ENCODE measurements at places on chromosomes 3 and 15. TPM values are rescaled to one million over a fixed set of nuclear protein-coding genes. Genes with fewer than 3 reads are reported as not detected.

GRCh38 chr3:155423526-155424322 is 130.2 kb upstream of the STRIT1 start:
- H3K27me3 ChIP-seq, result no peaks in the 10 kb centered on the region
- peak overlapping the region; percentile 22 for H3K4me3 ChIP-seq
- no peaks in the 10 kb centered on the region for H3K36me3 ChIP-seq
- peak; percentile 47 for DNase-seq
- peaks cover 7% of the 10 kb centered on the region for H3K4me1 ChIP-seq
- peak overlapping the region; percentile 54 for H3K27ac ChIP-seq

GRCh38 chr15:38367476-38367875 is 86.5 kb upstream of the FAM98B start:
- H3K4me1 ChIP-seq, result no peaks in the 10 kb centered on the region
- H3K36me3 ChIP-seq, result no peaks in the 10 kb centered on the region
- DNase-seq, result no peak
- H3K27me3 ChIP-seq, result no peaks in the 10 kb centered on the region
- H3K4me3 ChIP-seq, result no peak overlapping the region

Gene UBE2E2
- 96.3 TPM for total RNA-seq

Gene UBA5
- total RNA-seq, result 46.4 TPM

Gene MFSD1
- total RNA-seq, result 18.0 TPM

GRCh38 chr15:74362482-74362881 is 5.0 kb downstream of the CYP11A1 start:
- DNase-seq, result no peak
- no peak overlapping the region for H3K27ac ChIP-seq
- H3K4me1 ChIP-seq, result no peaks in the 10 kb centered on the region

Gene TMEM44
- total RNA-seq, result 8.0 TPM

DNA sequence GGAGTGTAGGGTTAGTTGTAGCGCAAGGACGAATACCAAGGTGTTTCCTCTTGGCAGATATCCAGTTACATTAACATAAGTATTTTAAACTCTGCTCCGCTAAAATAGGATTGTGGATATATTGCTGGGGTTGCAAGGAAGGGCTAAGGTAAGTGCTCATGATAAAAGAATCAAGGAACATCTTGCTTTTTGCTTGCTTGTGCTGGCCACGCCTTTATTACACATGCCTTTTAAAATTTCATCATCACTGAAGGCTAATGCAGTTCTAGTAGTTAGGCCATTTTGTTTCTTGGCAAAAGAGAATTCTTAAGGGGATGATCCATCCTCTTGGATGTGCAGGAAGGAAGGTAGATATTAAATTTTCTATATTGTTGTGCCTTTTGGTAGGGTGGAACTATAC is 415.6 kb upstream of the TPM1 start:
- H3K27ac ChIP-seq, result no peak overlapping the region
- no peak overlapping the region for H3K4me3 ChIP-seq
- H3K36me3 ChIP-seq, result no peaks in the 10 kb centered on the region
- no peaks in the 10 kb centered on the region for H3K4me1 ChIP-seq
- H3K27me3 ChIP-seq, result no peaks in the 10 kb centered on the region

- H3K27me3 ChIP-seq, result no peaks in the 10 kb centered on the region
- H3K4me1 ChIP-seq, result peaks cover 8% of the 10 kb centered on the region
- H3K27ac ChIP-seq, result no peak overlapping the region
Observed at GRCh38 chr15:62250186-62250585, 85.1 kb upstream of the C2CD4B start.

GRCh38 chr3:137295336-137295735 is 337.6 kb downstream of the IL20RB start:
- no peak for DNase-seq
- no peaks in the 10 kb centered on the region for H3K36me3 ChIP-seq
- H3K27me3 ChIP-seq, result no peaks in the 10 kb centered on the region
- no peak overlapping the region for H3K4me3 ChIP-seq

DNA sequence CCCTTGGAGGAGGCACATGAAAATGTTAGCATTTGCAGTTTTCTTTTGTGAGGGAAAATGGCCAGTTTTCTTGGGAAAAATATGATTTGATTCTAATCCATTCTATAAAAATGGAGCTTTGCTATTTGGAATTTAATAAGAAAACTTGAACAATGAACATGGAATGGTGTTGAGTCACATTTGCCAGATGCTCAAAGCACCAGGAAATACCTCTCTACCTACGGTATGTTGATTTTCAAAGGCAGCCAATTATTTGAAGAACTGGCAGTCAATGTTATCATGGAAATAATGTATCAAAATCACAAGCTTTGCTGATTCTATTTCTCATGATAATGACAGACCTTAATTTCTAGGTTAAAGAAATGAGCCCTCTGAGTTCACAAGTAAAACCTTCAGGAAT is 14.9 kb downstream of the NME9 start:
- no peaks in the 10 kb centered on the region for H3K36me3 ChIP-seq
- H3K4me3 ChIP-seq, result no peak overlapping the region
- DNase-seq, result no peak
- no peak overlapping the region for H3K27ac ChIP-seq

- no peaks in the 10 kb centered on the region for H3K27me3 ChIP-seq
- H3K36me3 ChIP-seq, result no peaks in the 10 kb centered on the region
- peak overlapping the region; percentile 95 for H3K4me3 ChIP-seq
- DNase-seq, result peak; percentile 69
- H3K4me1 ChIP-seq, result peaks cover 3% of the 10 kb centered on the region
Observed at GRCh38 chr15:55993804-55994560, 570 bp upstream of the NEDD4 start.

Gene NDUFB4
- total RNA-seq, result 160 TPM

DNA sequence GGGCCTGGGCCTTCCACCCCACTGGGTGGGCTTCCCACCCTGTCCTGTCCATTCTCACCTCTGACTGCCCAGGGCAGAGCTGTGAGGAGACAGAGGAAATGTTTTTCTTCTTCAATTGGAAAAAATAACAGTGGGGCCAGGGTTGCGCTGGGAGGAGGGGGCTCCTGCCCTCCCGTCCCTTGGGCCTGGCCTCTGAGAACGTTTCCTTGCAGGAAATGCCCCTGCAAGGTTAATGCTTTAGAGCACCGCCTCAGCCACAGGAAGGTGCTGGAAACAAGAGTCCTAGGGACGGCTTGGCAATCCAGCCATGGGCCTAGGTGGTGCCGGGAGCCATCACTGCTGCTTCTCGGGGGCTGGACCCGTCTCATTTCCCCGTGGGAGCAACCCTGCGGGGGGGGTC is 3.8 kb upstream of the PLXND1 start:
- H3K27ac ChIP-seq, result no peak overlapping the region
- H3K27me3 ChIP-seq, result no peaks in the 10 kb centered on the region
- no peak for DNase-seq
- H3K36me3 ChIP-seq, result no peaks in the 10 kb centered on the region

GRCh38 chr3:8669019-8669418 is 24.4 kb upstream of the SSUH2 start:
- no peak for DNase-seq
- no peaks in the 10 kb centered on the region for H3K27me3 ChIP-seq
- no peak overlapping the region for H3K27ac ChIP-seq
- no peaks in the 10 kb centered on the region for H3K4me1 ChIP-seq

Gene ARIH2
- 86.5 TPM for total RNA-seq

Gene INO80
- total RNA-seq, result 16.8 TPM

DNA sequence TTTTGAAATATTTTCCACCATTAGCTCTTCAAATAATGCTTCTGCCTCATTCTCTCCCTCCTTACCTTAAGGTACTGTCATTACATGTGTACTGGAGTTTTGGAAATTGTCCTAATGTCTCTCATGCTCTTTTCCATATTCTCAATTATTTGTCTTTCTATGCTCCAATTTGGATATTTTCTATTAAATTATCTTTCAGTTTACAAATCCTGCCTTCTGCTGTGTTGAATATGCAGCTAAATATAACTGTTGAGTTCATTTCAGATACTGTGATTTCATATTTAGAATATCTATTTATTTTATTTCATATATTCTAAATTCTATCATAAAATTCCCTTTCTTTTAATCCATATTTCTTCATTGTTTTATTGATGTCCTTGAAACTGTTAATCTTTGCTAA is 388.0 kb upstream of the CDIN1 start:
- H3K27me3 ChIP-seq, result no peaks in the 10 kb centered on the region
- no peak overlapping the region for H3K4me3 ChIP-seq
- H3K27ac ChIP-seq, result no peak overlapping the region
- H3K4me1 ChIP-seq, result no peaks in the 10 kb centered on the region
- DNase-seq, result no peak
- no peaks in the 10 kb centered on the region for H3K36me3 ChIP-seq

GRCh38 chr15:57625703-57626448 is 34.2 kb downstream of the MYZAP start:
- H3K4me1 ChIP-seq, result no peaks in the 10 kb centered on the region
- DNase-seq, result no peak
- H3K27me3 ChIP-seq, result no peaks in the 10 kb centered on the region
- no peak overlapping the region for H3K4me3 ChIP-seq
- no peak overlapping the region for H3K27ac ChIP-seq
- peaks cover 17% of the 10 kb centered on the region for H3K36me3 ChIP-seq

GRCh38 chr15:28901987-28902745 is 16.4 kb downstream of the APBA2 start:
- DNase-seq, result no peak
- H3K4me1 ChIP-seq, result peaks cover 1% of the 10 kb centered on the region
- no peak overlapping the region for H3K27ac ChIP-seq
- no peak overlapping the region for H3K4me3 ChIP-seq
- no peaks in the 10 kb centered on the region for H3K36me3 ChIP-seq

DNA sequence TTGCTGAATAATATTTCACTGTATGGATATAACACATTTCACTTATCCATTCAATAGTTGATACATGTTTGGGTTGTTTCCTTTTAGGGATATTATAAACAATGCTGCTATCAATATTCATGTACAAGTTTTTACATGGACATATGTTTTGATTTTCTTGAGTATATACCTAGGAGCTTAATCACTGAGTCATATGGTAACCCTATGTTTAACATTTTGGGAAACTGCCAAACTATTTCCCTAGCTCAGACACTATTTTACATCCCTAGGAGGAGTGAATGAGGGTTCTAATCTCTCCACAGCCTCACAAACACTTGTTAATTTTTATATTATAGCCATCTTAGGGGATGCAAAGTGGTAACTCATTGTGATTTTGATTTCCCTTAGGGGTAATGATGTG is 66.0 kb downstream of the GPR156 start:
- no peaks in the 10 kb centered on the region for H3K36me3 ChIP-seq
- DNase-seq, result no peak
- H3K4me3 ChIP-seq, result no peak overlapping the region
- H3K27ac ChIP-seq, result no peak overlapping the region
- H3K4me1 ChIP-seq, result peaks cover 16% of the 10 kb centered on the region

Gene SIDT1
- 0.20 TPM for total RNA-seq

GRCh38 chr15:62094388-62094787 is 27.6 kb downstream of the C2CD4A start:
- no peaks in the 10 kb centered on the region for H3K36me3 ChIP-seq
- no peak for DNase-seq
- H3K4me1 ChIP-seq, result peaks cover 7% of the 10 kb centered on the region
- H3K4me3 ChIP-seq, result no peak overlapping the region
- no peak overlapping the region for H3K27ac ChIP-seq
- H3K27me3 ChIP-seq, result no peaks in the 10 kb centered on the region

Gene IQCH
- 3.2 TPM for total RNA-seq

Gene SPSB4
- 106 TPM for total RNA-seq

GRCh38 chr3:58074116-58074715 is 66.0 kb downstream of the FLNB start:
- H3K4me3 ChIP-seq, result no peak overlapping the region
- no peak for DNase-seq
- H3K27me3 ChIP-seq, result no peaks in the 10 kb centered on the region
- no peak overlapping the region for H3K27ac ChIP-seq

DNA sequence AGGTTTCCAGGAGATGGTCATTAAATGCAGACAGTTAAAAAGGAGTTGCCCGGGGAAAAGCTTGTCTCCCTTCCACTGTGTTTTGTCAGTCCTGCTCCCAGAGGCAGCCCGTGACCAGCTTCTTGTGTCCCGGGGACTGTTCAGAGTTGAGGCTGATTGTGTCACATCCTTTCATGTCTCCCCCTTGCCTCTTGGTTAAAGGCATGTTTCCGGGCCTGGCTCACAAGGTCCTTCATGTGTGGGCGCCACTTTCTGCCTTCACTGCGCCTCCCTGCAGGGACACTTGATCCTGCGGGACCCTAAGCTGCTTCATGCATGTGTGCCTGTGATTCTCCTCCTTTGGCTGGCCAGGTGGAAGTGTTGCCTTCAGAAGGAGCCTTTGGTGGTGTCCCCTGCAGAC is 9.2 kb downstream of the CHCHD6 start:
- H3K4me1 ChIP-seq, result no peaks in the 10 kb centered on the region
- H3K36me3 ChIP-seq, result peaks cover 4% of the 10 kb centered on the region
- no peak overlapping the region for H3K27ac ChIP-seq
- H3K27me3 ChIP-seq, result no peaks in the 10 kb centered on the region

DNA sequence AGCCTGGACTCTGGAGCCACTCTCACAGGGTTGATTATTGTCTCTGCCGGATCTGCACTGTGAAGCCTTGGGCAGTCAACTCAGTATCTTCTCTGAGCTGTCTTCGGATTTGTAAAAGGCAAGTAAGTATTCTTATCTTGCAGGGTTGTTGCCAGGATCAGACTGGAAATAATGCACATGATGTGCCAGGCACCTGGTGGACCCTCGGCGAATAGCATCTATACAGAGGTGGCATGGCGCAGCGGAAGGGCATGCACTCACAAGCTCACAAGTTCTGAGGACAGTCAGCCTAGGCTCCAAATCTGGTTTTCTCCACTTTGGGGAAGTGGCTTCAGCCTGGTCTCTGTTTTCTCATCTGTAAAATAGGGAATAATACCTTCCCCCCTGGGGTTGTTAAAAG is 113.9 kb downstream of the SRGAP3 start:
- no peak for DNase-seq
- no peak overlapping the region for H3K27ac ChIP-seq
- no peaks in the 10 kb centered on the region for H3K4me1 ChIP-seq
- no peaks in the 10 kb centered on the region for H3K27me3 ChIP-seq
- H3K4me3 ChIP-seq, result no peak overlapping the region

GRCh38 chr15:48040166-48040817 is 80.5 kb upstream of the SLC24A5 start:
- H3K36me3 ChIP-seq, result no peaks in the 10 kb centered on the region
- peaks cover 3% of the 10 kb centered on the region for H3K4me1 ChIP-seq
- no peak overlapping the region for H3K4me3 ChIP-seq

Gene LDHAL6B
- total RNA-seq, result not detected

Gene ARHGEF26
- 14.3 TPM for total RNA-seq

Gene GOLGA6D
- total RNA-seq, result not detected

GRCh38 chr3:18656866-18657265 is 231.7 kb upstream of the SATB1 start:
- no peaks in the 10 kb centered on the region for H3K27me3 ChIP-seq
- H3K27ac ChIP-seq, result no peak overlapping the region
- H3K36me3 ChIP-seq, result no peaks in the 10 kb centered on the region
- H3K4me3 ChIP-seq, result no peak overlapping the region
